Naive B cell (primary cell): ENCODE measurements at places on chromosomes 6 and 20. TPM values are rescaled to one million over a fixed set of nuclear protein-coding genes. Genes with fewer than 3 reads are reported as not detected.

DNA sequence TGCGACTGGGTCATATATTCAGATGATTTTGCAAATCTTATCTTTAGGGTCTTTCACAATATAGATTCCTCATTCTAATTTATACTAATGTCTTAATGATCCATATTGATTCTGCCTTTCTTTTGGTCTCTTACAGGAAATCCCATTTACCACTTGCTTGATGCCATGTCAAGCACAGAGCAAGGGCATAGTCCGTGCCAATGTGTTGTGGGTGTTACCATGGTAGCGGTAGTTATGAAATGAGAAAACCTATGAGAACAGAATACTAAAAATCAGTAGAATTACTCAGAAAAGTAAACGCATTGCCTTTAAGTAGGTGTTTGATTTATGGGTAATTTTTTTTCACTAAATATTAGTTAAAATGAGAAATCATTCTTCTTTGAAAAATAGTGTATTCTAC is 153.9 kb upstream of the RAB32 start:
- DNase-seq: no peak

DNA sequence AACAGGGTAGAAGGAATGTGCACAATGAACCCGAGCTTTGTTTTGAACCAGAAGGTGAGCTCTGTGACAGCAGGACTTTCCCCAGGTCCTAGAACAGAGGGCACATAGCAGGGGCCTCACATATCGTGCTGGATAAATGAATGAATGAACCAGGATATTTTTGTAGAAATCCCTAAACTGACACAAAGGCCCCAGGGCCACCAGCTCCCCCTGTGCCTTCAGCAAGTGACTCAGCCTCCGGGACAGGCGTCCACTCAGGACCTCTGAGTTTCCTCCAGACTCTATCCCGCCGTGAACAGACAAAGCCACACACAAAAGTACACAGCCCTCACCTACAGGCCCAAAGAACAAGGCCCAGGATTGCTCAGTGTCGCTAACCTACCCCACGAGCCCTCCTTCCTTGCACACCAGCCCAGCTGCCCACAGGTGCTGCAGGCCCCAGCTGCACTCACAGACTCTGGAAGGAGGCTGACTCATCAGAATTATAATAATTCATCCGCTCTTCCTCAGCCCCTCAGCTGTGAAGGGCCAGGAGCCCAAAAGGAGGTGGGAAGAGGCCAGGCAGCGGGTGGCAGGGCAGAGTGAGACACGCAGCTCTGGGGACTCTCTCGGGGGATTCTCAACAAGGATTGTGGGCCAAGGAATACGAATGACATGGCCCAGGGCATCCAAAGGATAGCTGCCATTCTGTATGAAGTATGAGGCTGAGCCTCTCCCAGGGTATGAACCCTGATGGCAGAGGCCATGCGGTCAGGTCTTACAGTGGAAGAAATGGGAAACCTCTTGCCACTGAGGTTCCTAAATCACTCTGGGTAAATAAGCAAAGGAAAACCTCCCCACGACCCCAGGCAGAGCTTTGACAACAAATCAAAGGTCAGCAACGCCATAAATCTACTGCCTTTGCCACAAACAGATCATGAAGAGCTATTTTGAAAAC is 40.9 kb downstream of the SUMO4 start:
- no peak for DNase-seq

The LY6G6C gene
- not detected for polyA plus RNA-seq

The C6orf118 gene
- polyA plus RNA-seq: not detected
